GM23248 (cell line): ENCODE measurements at places on chromosomes 5 and 9. TPM values are rescaled to one million over a fixed set of nuclear protein-coding genes. Genes with fewer than 3 reads are reported as not detected.

DNA sequence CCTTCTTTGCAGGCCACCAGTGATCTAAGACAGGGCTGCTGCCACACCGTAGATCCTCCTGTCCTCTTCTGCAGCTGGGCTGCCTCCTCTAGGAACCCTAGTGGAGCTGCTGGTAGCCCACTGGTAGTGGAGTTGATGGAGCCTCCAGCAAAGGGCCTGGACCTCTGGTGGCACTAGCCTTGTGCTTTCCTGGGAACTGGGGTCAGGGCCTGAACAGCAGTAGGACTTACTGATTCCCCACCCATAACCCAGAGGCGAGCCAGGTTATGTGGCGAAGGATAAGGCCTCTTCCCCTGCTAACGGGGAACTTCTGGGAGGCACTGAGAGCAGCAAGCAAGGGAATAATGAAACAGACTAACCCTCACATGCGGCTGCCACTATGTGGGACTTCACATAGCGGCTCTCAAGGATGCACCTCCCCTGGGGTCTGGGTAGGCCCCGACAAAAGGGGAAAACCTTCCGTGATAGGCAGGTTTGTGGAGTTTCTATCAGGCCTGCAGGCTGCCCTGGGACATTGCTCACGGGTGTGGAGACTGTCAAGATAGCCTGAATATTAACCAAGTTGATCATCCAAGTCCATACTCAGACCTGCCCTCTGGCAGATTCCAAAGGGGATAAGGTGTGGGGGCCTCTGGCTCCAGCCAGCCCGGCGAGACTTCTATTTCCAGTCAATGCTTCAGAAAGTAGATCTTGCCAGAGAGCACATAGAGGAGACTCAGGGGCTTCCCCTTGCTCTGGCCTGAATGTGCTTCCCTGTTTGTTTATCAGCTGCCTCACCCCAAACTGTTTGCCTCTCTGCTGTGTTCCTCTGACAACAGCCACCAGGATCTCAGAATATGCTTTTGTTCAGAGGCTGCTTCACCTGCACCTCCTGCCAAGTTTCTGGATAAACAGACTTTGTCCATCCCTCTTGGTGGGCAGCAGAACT lies 7.4 kb downstream of the SLC22A4 start:
- no peak for DNase-seq

TAF11L11 gene
- total RNA-seq = not detected in 2 replicates

DNA sequence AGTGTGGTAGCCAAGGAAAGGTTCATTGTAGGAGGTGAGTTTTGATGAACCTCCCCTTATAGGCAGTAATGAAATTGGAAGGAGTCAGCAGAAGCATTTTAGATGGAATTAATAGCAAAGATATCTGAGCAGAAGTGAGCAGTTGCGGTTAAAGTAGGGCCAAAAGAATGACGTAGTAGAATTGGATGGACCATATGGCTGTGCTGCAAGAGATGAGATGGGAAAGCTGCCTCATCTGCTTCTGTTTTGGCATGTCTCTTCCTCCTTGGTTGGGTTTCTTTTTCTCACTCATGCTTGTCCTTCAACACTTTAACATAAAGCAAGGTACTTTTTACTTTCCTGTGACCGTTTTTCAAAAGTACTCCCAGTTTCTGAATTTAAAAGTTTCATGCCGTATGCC lies 55.8 kb downstream of the AQP7 start:
- peak; percentile 48 for DNase-seq

DNA sequence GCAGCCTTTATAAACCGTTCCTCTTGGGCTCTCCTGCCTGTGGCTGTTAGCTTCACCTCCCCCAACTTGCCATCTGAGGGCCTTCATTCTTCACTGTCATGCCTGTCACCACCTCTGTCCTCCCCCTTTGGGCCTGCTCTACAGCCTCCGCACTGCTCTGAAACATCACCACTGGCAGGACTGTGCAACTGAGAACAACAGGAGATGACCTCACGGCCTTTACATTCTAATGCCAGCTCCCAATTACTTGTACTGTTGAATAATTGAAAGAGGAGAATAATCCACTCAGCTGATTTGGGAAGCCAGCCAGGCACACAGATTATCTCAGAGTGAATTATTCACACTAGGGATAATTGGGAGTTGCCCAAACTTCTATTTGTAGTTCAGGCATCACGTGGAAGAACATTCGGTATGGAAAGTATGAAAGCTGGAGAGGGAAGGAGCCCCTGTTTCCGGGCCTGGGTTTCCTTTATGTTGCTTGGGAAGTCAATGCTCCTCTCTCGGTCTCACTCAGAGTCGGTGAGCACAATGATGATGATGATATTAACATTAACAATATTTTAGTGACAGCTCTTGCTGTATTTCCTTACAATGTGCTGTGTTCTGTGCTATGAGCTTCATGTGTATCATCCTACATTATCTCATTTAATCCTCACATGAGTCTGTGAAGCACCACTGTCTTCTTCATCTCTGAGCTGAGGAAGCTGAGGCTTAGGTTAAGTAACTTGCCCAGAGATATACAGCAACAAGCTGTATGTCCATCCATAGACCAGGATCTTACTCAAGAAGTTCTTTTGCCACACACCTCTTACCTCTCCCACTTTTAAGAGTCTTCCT lies 99.3 kb upstream of the LRRTM2 start:
- peak; percentile 87 for DNase-seq

NCS1 gene
- total RNA-seq = 32.2 and 33.0 TPM in 2 replicates

GRCh38 chr5:154829589-154830218 lies 20.7 kb downstream of the FAXDC2 start:
- DNase-seq = peak; percentile 43

QRFP gene
- total RNA-seq = not detected in 2 replicates

TAF11L5 gene
- not detected in 2 replicates for total RNA-seq

GRCh38 chr5:135223891-135224625 lies 175.0 kb downstream of the MACROH2A1 start:
- no peak for DNase-seq

DNA sequence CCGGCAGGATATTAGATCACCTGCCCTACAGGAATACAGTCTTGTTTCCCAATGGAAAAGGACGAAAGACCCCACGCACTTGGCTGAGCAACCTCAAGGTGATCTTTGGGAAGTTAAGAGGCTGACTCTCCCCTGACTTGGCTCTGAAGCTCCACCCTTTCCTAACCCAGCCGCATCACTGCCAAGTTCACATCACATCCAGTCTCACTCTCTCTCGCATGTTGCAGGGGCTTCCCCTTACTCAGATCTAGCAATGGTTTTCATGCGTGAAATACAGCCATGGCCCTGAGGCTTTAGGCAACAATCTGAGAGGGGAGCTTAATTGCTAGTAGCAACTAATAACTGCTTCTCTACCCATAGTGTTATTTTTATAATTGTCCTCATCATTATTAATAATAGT lies 211.6 kb downstream of the DOCK8 start:
- DNase-seq = no peak

GRCh38 chr5:127647361-127647958 lies 1.4 kb upstream of the CTXN3 start:
- peak; percentile 36 for DNase-seq
